Omental fat pad (tissue), 4 donors: ENCODE measurements at places on chromosomes 6 and 20. TPM values are rescaled to one million over a fixed set of nuclear protein-coding genes. Genes with fewer than 3 reads are reported as not detected.

TTLL9 gene
- 1.4 TPM for total RNA-seq

GRCh38 chr6:116027801-116028200 is 32.9 kb downstream of the FRK start:
- DNase-seq = no peak

SEL1L2 gene
- total RNA-seq = not detected

GPSM3 gene
- total RNA-seq = 28.3 TPM

DNA sequence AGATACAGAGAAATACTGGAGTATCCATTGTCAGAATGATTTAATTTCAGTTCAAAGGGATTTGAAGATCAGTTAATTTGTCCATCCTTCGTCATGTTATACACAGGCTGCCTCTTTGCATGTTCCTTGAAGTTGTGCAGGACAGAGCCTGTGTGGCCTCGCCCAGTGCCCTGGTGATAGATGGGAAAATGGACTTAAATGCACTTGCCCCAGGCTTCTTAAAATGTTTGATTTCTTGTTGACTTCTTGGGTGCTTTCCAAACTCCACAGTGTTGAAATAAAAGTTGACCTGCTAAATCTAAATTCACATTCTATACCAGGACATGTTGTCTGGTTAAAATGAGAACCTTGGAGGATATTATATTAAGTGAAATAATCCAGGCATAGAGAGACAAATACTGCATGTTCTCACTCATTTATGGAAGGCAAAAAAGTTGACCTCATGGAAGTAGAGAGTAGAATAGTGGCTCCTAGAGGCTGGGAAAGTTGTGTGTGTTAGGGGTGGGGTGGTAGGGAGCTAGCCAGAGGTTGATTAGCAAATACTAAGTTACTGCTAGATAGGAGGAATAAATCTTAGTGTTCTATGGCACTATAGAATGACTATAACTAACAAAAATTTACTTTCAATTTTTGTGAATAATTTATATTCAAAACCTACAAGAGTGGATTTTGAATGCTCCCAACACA is 25.3 kb downstream of the MARCKS start:
- DNase-seq = no peak

GRCh38 chr6:139776041-139776440 is 401.6 kb upstream of the CITED2 start:
- DNase-seq = no peak

DNA sequence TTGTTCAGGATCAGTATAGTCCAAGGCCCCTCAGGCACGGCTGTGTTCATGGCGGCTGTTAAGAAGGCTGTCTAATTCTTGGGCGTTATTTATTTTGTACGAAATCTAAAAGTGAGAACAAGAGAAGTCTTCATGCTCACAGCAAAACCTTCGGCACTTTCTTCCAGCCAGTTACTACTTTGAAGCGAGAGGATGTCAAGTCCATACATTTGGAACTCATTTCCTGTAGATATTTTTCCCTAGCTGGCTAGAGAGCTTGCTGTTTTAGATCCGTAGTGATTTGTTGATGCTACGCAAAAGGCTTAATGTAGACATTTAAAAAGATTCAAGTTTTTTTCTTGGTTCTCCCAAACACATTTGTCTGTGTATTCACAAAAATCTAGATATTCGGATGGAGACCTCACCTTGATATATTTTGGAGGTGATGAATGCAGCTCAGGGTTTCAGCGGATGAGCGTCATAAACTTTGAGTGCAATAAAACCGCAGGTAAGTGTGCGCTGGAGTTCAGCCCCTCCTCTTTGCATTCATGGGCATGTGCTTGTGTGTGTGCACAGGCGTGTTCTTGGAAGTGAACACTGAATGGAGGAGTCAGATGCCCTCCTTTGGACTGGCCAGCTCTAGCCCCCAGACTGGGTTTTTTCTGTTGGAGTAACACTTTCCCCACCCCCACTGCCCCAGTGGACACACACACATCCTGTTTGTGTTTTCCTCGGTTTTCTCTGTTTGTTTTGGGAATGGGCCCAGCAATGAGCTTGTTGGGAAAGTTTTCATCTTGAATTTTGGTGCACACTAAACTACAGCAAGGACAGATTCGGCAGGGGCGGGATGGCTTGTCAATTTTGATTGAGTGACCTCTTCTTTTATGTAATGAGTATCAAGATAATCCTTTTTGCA is 65.4 kb downstream of the IGF2R start:
- no peak for DNase-seq

- no peak for DNase-seq
These were observed 51.5 kb upstream of the MTHFD1L start for GRCh38 chr6:150813993-150814359.

- no peak for DNase-seq
These were observed 46.9 kb downstream of the DLGAP4 start for GRCh38 chr20:36352843-36353553.
